Cortex of kidney (tissue), 1 donor: ENCODE measurements at places on chromosomes 5 and 9.

DNA sequence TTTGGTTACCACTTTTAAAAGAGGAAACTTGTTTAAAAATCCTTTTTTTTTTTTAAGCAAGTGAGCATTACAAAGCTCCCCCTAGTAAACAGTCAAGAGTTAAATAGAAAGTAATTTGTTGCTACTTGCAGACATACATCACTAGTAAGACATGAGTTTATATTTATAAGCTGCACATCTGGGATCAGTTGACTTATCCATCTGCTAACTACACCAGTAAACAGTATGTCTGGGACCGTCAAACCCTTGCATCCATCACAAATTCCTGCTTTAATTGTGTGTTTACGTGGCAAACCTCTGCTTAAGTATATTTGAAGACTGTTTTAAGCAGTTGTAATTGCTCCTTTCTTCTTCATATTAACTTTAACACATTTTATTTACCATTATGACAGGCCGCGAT is 146.8 kb downstream of the EBF1 start:
- DNase-seq, result no peak

DNA sequence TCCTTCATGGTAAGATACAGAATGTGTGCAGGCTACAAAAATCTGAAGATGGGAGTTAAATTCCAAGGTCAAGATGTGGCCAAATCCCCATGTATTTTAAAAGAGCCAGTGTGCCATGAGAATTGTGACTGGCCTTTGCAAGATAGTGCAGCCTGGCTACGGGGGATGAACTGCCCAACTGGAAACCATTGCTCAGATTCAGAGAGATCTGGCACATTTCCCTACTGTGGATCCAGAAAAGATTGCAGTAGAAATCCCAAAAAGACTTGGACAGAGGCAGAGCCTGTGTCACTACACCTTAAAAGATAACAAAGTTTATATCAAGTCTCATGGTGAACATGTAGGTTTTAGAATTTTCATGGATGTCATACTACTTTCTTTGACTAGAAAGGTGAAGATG is 26.2 kb downstream of the SLC12A2 start:
- DNase-seq, result no peak

- DNase-seq, result peak; percentile 3
These were observed 954.5 kb downstream of the DTWD2 start for GRCh38 chr5:118033686-118034338.

DNA sequence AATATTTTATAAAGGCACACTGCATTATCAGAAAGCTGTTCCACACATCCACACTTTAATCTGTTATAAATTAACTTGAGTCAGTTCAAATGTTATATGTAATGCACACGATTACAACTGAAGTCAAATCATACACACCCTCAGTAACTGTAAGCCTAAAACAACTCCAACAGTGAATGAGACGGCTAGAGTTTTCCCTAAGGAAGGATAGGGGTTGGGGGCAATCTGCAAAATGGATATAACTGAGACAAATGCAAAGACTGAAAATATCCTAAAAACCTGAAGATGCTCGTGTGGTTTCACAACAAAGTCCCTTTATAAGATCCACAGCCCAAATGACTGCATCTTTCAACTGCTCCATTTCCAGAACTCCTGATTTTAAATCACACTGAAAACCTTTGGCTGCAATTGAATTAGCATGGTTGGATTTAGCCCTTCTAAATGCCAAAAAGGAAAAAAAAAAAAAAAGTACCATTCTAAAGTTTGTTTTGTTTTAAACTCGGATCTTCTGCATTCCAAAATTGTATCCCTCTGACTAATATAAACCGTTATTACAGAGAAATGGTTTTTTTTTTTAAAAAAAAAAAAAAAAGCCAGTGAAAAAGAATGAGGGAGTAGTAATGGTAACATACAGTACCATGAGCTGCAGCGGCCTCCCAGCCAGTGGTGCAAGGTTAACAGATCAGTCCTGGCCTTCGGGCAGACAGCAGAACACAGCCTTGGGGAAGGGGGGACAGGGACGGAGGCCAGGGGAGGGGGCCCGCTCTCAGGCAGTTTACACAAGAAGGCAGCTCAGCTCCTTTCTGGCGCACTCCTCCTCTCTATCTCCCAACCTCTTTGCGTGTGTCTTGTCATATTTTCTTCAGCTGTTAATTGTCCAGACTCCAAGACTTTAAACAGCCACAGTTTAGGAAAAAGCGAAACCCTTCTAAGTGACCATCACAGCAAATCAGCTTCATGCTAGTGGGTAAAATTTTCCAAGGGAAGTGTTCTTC is 166.1 kb downstream of the BNC2 start:
- no peak for DNase-seq

GRCh38 chr5:98791898-98792580 is 18.6 kb downstream of the RGMB start:
- DNase-seq, result no peak

- no peak for DNase-seq
These were observed 212.8 kb downstream of the NXNL2 start for GRCh38 chr9:88747768-88748167.

DNA sequence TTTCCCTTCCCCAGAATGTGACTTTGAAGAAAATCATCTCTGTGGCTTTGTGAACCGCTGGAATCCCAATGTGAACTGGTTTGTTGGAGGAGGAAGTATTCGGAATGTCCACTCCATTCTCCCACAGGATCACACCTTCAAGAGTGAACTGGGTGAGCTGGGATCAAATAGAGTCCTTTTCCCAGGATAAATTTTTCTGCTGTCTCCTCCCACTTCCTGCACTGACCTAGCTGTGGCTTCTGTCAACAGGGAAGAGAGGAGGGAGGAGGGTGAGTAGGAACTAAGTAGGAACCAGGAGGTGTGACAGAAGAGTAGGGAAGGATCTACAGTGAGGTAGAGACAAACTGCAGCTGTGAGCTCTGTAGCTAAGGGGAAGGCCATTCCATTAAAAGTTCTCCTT is 69.3 kb downstream of the MAMDC2 start:
- DNase-seq, result no peak

DNA sequence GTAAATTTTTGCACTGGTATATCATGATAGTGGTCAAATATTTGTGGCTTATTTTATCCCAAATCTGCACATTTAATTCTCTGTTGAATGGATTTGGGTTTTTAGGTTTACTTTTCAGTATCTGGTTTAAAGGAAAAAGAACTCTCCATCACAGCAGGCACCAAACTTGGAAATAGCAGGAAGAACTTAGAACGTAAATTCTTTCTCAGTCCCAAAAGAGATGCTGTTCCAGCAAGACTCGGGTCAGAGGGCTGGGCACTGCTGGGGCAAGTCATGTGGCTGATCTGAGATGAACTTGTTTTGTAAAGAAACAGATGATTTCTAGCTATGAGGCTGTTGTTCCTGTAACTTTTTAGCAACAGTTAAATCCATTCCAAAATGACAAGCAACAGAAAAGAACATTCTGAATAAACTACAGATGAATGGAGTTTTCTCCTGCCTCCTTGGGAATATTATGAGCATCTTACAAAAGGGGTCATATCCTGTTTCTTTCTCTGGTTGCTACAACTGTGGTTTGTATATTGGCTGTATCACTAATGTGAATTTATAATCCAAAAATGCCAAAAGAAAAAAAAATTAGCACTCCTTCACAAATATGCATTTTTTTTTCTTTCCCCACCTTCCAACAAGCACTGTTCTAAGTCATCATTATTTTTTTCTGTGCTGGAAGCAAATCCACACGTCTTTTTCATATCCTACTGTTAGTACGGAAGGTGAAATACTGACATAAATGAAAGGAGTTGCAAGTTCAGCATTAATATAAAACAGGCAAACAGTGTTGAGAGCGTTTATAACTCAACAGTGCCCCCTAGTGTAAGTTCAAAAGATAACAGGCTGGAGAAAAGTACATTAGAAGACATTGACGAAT is 31.1 kb downstream of the OR2K2 start:
- DNase-seq, result no peak

GRCh38 chr5:176529116-176529740 is 8.0 kb downstream of the RNF44 start:
- no peak for DNase-seq

DNA sequence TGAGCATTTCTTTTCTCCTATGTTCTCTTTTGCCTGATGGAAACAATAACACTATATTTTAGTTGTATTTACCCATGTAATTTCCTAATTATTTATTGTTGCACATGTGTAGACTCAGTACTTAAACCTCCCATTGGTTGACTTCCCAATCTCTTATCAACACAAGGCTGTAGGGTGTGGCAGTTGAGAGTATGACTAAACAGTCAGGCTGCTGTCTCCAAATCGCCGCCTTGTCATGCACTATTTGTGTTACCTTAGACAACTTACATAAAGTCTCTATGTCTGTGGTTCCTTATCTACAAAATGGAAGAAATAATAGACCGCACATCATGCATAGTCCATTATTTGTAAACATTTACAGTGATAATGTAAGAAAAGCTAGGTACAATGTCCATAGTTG is 68.9 kb upstream of the EFNA5 start:
- no peak for DNase-seq

DNA sequence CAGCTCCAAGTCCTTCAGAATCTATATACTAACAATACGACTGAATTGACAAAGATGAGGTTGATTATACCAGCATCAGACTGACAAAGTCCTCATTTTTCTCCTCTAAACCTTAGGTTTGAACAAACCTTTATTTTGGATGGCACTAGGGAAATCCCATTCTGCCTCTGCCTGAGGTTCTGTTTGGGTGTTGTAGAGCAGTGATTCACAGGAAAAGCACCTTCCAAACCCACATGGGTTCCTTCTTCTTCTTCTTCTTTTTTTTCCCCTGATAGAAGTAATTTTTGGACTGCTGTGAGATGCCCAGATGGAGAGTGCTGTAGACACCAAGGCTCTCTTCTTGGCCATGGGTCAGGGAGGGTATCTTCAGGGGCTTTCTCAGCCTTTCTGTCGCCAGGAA is 164.9 kb upstream of the PAPPA start:
- DNase-seq, result no peak

DNA sequence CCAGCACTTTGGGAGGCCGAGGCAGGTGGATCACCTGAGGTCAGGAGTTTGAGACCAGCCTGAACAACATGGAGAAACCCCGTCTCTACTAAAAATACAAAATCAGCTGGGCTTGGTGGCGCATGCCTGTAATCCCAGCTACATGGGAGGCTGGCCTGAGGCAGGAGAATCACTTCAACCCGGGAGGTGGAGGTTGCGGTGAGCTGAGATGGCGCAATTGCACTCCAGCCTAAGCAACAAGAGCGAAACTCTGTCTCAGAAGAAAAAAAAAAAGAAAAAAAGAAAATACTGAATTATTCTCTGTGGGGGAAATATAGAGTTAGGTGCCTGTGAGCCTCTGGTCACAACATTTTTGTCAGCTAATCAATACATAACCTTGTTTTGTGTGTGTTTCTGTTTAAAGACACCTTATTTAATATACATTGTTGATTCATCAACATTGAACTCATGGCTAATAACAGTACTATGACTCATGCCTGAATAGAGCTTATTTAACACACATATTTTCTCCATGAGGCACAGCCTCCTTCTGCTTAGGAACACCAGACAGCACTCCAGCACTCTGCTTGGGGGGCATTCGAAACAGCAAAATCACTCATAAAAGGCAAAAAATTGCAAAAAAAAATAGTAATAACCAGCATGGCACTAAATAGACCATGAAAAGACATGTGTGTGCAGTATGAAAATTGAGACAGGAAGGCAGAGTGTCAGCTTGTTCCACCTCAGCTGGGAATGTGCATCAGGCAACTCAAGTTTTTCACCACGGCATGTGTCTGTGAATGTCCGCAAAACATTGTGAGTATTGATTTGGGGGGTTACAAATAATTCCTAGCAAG is at the start of gene IL31RA:
IL31RA (plus strand) TSS at position 519 of the 836 bp plus-strand sequence; CDS start at position 733, 214 bp downstream.
- DNase-seq, result no peak

DNA sequence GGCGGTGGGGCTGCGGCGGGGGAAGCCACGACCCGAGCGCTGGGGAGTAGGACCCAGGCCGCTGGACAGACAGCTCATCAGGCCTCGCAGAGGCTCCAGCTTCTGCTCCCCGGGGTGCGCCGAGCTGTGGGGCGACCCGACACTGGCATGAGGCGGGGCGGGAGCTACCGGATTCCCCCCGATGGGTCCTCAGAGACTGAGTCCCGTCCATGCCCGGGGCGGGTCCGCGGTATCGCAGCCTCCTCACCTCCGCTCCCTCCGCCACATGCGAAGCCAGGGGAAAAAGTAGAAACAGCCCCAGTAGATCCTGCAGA is 2.6 kb upstream of the CCL27 start:
- no peak for DNase-seq

DNA sequence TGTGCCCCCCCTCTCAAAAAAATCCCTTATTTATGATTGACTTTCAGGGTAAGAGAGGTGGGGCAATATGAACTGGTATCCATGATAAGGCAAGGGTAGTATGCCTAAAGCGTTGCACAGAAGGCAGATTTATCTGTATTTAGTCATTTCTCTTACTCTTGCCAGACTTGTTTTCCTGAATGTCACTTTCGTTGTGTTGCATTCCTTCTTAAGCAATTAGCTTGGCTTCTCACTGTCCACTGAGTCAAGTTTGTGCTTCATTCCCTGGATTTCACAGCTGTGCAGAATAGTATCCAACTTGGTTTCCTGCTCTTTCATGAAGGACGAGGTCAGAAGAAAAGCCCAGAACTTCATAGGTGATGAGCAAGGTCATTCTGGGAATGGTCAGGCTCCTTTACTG is 301.5 kb upstream of the ACTBL2 start:
- DNase-seq, result no peak

DNA sequence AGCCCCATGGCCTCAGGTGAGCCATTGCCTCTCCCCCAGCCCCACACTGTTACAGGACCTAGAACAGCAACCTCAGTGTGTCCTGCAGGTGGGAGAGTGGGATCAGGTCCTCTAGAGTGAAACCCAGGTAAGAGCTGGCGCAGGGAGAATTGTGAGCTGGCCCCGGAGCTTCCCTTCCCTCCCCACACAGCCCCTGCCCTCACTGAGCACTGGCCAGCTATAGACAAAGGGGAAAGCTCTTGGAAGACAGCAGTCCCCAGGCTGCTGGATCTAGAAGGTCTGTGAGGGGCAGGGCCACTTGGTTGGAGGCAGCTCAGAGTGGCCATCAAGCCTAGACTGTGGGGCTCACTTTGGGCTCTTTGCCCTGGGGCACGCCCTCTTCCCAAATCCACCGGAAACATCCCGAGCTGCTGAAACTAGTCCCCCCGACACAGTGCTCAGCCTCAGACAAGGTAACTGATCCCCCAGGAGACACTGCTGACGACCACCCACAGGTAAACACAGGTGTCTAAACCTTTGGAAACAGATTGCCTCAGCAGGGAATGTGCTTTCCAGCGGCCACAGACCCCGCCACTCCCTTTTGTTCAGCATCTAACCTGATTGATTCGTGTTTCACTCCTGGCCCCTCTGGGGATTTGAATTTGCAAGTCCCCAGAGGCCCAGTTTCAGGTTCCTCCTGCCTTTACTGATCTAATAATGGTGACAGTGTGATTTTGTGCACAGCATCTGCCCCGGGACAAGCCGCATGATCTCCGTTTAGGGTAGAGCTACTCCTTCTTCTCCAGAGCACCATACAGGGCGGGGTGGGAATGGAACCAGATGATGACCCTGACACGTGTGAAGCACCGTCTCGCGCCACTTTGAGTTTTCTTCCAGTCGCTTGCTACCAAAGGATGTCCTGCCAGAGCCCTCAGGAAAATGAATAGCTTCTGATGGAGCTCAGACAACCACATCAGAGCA is 42.2 kb upstream of the ADAMTS2 start:
- no peak for DNase-seq
